NCI-H774 (cell line): ENCODE measurements at places on chromosomes 3 and 15.

DNA sequence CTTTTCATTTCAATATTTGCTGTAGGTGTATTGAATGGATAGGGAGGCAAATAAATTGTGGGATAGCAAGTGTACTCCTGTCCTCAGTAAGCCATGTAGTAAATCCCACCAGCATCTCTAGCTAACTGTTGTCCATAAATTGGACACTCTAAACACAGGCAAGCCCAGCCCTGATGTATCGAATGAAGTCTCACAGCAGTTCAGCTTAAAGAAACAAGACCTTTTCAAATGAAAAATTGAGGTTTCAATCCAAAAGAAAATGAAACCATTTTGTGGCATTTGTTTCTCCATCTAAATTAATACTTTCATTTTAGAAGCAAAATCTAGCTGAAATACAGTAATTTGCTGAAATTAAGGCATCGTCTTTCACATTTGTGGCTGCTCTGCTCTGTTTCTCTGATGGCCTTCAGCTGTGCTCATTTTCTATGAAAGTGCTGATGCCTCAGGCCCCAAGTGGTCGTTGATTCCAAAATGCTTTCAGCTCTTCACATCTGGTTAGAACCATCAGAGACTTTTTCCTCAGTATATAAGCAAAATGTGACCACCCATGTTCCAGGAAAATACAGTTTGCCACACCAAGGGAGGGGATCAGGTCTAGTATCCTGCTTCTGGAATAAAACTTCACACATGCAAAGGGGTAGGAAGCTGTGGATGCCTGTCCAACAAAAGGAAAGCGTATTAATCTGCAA lies 245.0 kb downstream of the ZMAT3 start:
- DNase-seq, result no peak

DNA sequence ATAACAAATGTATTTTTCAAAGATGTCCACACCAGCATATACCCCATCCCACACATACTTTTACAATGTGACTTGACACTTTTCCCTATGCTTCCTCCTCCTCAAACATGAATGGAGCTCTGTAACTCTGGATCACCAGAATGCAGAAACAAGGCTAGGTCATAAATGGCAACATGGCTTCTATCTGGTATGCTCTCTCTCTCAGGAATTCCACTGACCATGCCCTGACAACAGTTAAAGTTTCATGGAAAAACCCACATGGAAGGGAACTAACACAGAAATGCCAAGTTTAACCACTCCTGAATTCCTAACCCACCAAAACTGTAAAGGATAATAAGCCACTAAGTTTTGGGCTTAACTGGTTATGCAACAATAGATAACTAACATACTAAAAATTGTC lies 19.9 kb downstream of the MYO9A start:
- no peak for DNase-seq

DNA sequence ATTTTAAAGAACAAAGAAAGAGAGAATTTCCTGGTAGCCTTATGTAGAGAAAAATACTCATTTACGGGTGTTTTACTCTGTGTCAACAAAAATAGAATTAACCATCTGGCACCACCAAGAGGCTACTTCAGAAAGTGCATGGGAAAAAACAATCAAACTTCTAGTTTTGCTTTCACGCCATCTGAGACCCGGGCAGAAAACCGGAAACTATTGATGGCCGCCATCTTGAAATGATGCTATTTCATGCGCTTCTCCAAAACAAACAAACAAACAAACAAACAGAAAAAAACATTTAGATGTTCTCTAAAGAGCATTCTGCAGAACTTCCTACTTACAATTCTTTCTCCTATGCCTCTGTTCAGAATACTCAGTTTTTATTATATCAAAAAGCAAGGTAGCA lies 49.4 kb upstream of the SYNPR start:
- peak; percentile 19 for DNase-seq

GRCh38 chr3:156792114-156792513 lies 34.0 kb upstream of the LEKR1 start:
- DNase-seq, result no peak

- DNase-seq, result no peak
These were observed 230.5 kb downstream of the MFSD1 start for GRCh38 chr3:159032311-159032710.

DNA sequence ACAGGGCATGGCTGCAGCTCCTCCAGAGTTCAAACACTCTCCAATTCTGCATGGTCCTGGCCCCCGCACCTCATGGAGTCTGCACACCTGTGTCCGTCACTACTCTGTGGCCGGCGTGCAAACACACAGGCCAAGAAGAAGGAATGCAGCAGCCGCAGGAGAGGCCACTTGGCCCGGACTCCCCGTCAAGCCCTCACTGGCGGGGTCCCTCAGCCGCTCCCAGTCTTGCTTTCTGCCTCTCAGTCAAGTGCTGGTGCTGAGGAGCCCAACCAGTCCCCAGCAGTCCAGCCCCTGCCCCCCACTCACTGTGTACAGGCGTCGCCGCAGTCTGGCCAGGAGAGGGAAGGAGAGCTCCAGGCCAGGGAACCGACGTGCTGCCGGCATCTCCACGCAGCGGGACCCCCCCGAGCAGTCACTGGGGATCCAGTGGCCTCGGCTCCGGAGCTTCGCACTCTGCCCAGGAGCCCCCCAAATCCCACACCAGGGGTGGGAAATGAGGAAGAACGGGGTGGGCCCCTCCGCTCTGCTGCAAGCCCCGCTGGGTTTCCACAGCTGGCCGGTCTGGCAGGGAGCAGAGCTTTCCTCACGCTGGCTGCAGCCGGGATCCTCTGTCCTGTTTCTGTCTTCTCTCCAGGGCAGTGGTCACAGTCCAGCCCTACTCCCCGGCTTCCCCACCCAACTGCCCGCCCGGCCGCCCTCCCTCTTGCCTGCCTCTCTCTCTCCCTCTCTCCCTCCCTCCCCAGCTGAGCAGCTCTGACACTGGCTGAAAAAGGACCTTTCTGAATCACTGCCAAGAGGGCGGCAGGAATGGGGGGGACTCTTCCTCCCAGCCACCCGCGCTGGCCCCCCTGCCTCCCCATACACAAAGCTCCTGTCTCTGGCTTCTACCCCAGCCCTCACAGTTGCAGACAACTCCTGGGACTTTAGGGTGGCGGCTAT lies 16.0 kb downstream of the TNK2 start:
- no peak for DNase-seq

- no peak for DNase-seq
These were observed 37.8 kb downstream of the B3GALNT1 start for GRCh38 chr3:161067335-161067734.

DNA sequence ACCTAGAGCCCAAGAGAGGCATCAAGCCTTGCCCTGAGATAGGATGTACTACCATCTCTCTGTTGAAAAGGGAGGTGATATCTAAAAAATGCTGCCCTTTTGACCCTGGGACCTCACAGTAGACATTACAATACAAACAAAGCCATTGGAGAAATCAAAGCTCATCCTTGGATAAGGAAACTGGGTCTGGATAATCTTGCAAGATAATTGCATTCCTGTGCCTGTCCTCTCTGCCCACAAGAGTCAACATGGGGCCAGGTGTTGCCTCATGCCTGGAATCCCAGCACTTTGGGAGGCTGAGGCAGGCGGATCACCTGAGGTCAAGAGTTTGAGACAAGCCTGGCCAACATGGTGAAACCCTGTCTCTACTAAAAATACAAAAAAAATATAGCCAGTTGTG lies 57.3 kb upstream of the DLG1 start:
- DNase-seq, result no peak

DNA sequence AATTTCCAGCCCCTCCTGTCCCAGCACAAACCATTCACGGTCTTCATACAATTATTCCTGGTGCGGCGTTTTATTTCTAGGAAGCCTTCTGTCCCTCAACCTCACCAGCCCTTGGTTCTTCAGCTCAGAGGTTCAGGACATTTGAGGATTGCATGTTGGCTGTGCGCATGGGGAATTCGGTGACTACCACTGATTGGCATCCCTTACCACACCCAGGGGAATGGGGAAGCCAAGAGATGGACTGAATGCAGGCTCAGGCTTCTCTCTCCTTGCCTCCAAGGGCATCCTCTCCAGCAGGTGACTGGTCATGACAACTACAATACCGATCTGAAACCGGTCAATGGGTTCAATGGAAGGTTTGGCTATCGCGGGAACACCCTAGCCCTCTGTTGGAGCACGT lies 153.8 kb downstream of the MTHFS start:
- no peak for DNase-seq

DNA sequence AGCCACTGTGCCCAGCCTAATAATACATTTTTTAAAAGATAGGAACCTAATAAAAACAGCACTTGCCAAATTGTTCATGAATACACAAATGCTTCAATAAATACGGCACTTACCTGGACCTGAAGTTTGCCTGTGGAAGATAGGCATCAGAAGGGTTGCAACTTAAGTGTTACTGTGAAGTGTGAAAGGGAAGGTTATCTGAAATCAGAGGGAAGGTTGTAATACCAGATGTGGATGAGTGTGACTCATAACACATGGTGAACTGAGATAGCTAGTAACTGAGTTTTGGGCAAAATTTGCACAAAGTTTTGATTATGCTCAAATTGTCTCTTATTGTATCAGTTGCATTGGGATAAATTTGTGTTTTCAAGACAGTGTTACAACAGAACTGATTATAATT lies 68.0 kb downstream of the ATP11B start:
- no peak for DNase-seq
